ENCODE measurements at places on chromosomes 16 and 17.

DNA sequence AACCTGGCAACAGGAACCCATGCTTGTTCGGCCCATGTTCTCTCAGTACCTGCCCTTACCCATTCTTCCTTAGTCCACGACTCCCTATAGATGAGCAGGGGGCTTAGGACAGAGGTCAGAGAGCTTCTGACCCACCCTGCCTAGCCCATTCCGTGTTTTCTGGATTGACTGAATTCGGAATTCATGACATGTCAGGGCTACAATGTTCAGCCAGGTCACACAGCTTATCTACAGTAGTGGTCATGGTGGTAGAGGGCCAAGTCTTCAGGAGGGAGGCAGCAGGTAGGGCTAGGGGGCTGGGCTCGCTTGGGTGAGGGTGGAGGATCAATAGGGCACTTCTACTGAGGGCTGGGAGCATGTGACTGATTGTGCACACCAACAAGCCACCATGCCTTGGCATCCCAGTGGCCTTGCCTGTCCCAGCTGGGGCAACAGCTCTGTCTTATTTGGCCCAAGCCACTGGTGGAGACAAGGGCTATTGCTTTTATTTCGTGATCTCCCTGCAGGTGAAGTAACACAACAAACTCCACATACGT is 3.1 kb downstream of the HEXIM2 start:
- no peak for DNase-seq

DNA sequence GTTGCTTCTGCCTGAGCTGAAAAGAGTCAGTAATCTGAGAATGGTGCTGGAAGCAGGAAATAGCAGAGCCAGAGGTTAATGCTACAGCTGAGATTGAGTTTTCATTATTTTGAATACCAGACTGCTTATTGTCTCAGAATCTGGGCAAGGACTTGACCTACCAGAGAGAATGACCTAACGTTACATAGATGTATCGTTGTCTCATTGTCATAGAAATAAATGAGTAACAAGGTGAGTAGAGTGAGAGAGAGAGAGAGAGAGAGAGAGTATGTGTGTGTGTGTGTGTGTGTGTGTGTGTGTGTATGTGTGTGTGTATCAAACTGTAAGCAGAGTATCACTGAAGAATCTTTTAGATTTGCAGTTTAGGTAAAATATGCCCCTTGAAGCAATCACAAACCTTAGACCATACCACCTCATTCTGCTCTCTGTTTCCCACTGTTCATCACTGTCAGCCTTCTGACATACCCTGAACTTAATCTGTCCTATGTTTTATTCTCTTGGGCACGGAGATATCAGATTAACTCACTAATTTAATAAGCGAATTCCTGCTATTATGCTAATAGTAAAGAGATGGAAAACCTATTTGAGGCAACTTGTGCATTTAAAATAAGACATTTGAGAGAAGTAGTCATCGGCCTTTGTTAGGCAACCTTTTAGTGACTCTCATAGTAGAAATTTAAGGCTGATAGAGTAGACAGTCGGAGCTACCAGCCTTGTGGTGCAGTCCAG is 87.8 kb downstream of the CYB561 start:
- DNase-seq: peak; percentile 87

- DNase-seq: no peak
Measured at GRCh38 chr17:39635614-39636176, 1.2 kb upstream of the STARD3 start.

GRCh38 chr17:32142857-32143526 is 690 bp downstream of the RHOT1 start:
- peak; percentile 74 for DNase-seq

DNA sequence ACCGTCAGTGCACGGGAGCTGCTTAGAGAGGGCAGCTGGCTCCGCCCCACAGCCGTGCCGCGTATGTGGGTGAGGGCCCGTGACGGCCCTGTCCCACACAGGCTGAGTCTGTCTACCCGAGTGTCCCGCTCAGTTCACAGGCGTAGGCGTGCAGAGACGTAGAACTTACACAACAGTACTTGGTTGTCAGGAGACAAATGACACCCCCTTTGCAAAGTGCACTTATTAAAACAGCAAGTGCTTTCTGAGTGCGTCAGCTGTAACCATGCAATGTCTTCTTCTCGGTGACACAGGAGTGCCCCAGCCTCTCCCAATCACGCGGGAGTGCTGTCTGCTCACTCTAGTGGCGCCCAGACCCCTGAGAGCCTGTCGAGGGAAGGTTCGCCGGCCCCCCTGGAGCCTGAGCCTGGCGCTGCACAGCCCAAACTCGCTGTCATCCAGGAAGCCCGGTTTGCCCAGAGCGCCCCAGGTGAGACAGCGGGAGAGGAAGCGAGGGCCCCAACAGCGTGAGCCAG is 64.2 kb downstream of the FOXK2 start:
- DNase-seq: no peak

GRCh38 chr16:64711026-64711425 is 410.8 kb downstream of the CDH11 start:
- peak; percentile 52 for DNase-seq

GRCh38 chr17:8341456-8341855 is 1.8 kb downstream of the ODF4 start:
- DNase-seq: peak; percentile 30
